ENCODE measurements at places on chromosomes 13 and 19.

DNA sequence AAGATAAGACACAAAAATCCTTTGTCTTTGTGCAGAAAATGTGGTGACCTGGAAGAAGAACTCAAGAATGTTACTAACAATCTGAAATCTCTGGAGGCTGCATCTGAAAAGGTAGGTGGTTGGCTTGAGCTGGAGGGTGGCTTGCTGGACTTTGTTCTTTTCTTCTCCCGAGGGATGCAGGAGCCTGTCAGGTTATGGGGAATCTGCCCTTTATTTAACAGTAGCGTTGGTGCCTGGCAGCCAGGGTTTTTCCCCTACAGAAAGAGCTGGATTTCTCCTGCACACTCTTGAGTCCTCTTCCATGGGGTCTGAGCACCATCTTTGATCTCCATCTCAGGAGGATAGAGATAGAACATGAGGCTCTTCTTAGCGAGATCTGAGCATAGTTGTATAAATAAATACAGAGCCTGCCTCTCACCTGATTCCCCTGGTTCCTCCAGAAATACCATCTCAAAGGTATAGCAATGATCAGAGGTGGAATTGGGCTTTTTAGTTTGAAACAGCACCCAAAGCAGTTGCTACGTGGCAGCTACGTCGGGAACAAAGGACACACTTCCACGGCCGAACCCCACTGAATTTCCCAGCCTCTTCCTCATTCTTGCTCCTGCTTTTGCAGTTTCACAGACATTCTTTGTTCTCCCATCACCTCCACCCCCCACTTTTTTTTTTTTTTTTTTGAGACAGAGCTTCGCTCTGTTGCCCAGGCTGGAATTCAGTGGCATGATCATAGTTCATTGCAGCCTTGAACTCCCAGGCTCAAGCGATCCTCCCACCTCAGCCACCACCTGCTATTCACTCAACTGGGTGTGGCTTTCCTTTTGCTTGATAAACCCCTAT is 12.9 kb downstream of the TPM4 start:
- DNase-seq, result no peak

- DNase-seq, result no peak
Observed at GRCh38 chr19:14672188-14672872, 2.3 kb downstream of the ADGRE3 start.

DNA sequence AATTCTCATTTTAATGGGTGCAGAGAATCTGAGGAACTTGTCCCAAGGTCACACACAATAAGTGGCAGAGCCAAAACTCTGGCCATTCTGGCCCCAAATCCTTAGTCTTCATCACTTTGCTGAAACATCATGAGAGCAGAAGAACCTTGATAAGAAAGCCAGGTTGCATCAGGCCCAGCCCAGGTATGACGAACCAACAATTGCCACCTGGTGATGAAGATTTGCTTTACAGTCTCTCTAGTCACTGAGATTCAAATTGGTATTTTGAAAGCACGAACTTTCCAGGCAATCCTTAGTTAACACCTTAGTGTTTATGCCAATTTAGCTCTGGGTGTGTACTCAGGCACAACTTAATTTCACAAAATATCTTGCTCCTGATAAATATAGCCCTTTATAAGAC is 502.7 kb upstream of the HTR2A start:
- DNase-seq, result no peak

- no peak for DNase-seq
Observed at GRCh38 chr19:44745341-44745831, 3.1 kb upstream of the BCL3 start.

GRCh38 chr13:26050568-26051230 is 1.1 kb downstream of the SHISA2 start:
- DNase-seq, result no peak

DNA sequence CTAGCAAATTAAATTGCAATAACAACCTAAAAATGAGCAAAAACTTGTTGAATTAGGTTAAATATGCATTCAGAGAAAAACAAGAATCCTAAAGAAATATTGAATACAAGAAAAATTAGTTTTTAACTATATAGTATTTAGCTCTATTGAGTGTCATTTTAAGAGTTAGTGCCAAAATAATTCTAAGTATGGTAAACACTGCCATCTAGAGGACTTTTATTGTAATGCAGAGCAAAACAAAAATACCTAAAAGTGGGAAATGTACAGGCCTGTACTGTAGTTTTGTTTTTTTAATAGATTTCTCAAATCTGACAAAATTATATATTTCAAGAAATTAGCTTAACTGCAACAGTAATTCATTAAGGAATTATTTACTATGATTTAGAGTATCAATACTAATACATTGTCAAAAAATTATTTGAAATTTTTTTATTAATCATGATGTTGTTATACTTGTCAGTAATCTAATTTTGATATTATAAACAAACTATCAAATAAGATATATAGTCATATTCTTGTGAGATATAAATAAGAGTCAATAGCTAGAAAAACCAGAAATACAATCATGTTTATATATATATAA is 8.2 kb upstream of the PCDH9 start:
- DNase-seq, result no peak

- no peak for DNase-seq
Observed at GRCh38 chr13:93964146-93964512, 515.4 kb downstream of the DCT start.

- DNase-seq, result no peak
Observed at GRCh38 chr19:19405971-19406877, 749 bp downstream of the GATAD2A start.

DNA sequence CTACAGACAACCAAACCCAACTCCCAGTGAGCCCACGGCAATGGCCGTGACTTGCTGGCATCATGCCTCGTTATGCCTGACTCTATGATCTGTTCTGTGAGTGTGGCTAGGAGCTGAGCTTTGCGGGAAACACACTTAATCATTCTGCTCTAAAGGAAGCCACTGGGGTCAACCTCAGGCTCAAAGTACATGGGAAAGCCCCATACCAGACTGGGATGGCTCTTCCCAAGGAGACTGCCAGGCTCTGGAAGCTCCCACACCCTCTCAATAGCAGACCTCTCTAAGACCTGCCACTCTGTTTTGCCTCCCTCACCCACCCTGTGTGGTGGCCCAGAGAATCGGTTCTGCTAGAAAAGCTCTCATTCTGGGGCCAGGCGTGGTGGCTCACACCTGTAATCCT is 2.2 kb downstream of the PEPD start:
- no peak for DNase-seq

GRCh38 chr13:41403983-41404382 is 53.4 kb upstream of the RGCC start:
- no peak for DNase-seq

GRCh38 chr13:102970542-102970941 is 95.7 kb downstream of the SLC10A2 start:
- DNase-seq, result no peak

DNA sequence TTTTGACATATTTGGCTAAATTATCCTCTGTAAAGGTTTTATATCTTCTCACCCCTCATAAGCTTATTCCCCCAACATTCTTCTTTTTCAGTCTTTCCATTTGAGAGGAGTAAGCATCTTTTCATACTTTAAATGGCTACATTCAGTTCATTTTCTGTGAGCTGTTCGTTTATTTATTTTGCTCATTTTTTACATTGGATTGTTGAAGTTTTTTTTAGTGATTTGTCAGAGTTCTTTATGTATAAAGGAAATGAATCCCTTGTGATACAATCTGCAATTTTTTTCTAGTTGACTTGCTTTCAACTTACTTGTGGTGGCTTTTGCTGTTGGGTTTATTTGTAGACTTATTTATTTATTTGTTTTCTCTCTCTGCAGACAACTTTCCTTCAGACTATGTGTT is 250.3 kb downstream of the DLEU7 start:
- no peak for DNase-seq

GRCh38 chr13:86383561-86383960 is 584.3 kb upstream of the SLITRK6 start:
- DNase-seq, result no peak

GRCh38 chr19:14580623-14581237 is 2.2 kb upstream of the CLEC17A start:
- DNase-seq, result no peak

- no peak for DNase-seq
Observed at GRCh38 chr19:47305309-47305751, 4.3 kb upstream of the C5AR1 start.

DNA sequence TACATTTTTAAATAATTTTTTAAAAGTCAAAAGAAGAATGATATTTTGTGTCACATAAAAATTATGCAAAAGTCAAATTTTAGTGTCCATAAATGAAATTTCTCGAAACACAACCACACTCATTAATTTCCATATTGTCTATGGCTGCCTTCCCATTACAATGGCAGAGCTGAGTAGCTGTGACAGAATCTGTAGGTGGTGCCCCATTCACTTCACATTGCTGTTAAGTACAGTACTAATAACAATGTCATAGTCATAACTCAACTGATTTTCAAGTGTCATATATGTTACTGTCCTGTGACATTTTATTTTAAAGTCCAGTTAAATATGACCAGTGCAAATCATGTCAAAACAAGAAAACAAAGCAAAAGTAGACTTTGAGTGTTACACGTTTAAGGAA is 114.3 kb downstream of the SPRY2 start:
- no peak for DNase-seq

GRCh38 chr13:21501686-21502085 is 42.6 kb upstream of the ZDHHC20 start:
- DNase-seq, result no peak

DNA sequence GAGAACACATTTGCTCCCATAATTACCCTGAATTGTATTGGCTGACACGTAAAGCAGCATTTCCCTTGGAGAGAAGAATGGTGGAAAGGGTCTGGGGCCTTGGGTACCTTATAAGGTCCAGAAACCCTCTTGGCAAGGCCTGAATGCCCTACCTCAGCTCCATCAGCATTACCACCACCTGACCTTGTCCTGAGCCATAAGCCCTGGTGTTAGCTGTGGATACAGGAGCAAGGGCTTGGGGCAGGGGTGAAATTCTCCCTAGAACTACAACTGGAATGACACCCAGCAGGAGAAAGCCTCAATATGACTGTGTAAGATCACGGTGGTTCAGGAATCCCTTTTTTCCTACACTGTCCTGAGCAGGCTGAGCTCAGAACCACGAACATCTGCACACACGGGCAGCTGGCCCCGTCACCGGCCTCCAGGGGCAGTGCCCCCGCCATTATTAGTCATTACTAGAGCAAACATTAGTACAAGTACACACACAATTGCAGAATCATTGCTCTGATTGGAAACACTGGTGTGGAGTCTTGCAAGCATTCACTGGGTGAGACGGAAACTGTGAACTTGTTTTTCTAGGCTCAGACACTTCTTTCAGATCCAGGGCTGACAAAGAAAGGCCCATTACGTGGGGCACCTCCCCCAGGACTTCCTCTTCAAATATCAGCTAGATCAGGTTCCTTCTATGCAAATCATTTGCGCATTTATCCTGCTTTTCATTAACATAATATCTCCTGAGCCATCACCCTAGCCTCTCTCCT is 26.8 kb upstream of the MTIF3 start:
- no peak for DNase-seq

GRCh38 chr19:16160943-16161560 is 12.3 kb downstream of the CIB3 start:
- no peak for DNase-seq

- no peak for DNase-seq
Observed at GRCh38 chr13:30963791-30964190, 31.3 kb downstream of the TEX26 start.

DNA sequence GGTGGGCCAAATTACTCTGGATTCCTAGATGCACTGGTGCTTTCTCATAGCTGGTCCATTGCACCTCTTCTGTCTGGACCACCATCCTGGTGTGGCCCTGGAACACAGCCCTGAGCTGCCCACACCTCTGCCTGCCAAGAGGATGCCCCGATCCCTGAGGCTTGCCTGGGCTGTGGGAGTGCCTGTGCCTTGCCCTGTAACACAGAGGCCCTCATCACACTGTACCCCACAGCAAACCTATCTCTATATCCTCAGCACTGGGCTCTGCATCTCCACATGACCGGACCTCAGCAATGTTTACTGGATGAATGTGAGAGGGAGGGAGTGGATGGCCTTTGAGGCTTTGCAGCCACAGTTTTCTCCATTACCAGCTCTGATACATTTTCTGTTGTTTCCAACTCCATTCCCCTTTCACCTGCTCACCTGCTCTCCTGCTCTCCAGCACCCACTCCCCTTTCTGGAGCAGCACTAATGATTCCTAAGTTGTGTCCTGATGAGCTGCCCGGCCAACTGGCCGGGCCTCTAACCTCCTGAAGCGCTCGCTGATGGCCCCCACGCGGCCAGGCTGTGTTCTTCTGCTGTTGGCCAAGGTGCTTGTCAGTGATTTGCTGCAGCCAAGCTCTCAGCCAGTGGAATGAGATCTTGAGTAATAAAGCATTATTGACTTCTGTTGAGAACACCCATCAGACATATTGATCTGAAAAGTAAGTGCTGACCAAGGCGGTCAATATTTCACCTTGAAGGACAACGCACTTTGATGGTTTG is 232.6 kb downstream of the TEX29 start:
- no peak for DNase-seq

DNA sequence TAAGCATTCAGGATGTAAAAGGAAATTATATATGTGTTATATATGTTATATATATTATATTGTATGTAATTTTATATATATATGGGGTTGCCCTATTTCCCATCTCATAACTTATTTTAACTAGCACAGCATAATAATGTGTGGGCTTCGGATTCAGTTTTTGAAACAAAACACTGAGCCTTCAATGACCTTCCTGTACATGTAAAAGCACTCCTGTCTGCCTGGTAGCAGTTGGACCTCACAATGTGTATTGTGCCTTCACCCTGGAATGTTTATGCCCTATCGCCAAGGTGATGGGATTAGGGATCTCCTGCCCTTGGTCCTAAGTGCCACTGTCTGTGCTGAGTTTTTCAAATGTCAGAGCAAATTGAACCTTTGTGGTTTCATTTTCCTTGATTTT is 968.8 kb downstream of the TUBA3C start:
- DNase-seq, result no peak

DNA sequence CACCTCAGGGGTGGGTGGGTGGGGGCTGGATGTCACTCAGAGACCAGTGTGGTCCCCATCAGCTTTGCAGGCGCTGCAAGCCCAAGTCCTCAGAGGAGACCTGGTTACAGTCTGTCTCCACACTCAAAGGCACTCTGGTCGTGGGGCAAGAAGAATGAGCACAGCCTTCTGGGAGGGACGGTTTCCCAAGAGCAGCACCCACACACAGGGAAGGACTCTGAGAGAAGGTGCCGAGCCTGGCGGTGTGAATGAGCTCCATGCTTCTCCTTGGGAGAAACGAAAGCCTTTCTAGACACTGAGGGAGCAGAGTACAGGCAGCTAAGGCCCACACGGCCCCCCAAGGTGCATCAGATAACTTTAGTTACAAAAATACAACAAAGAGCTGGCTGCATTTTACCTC is 473.6 kb downstream of the FOXO1 start:
- DNase-seq, result no peak

DNA sequence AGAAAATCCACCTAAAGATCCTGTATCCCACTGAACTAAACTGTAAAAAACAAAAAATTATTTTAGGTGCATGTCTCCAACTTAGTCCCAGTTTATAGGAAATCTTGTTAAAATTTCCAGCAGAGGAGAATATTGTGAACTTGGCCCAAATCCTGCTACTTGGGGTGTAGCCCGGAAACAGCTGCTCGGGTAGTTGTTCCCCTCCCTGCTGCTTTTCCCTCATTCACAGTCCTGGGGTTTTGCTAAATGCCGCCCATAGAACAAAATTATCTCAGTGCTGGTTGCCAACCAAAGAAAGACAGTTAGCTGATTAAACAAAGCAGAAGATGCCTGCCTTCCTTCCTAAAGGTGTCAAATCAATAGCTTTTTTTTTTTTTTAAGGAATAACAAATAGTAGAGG is 330.5 kb upstream of the KLF12 start:
- DNase-seq, result no peak

All from SIG-M5 (cell line).